ENCODE measurements at places on chromosomes 2 and 18.

GRCh38 chr2:112482309-112483041 is 519 bp downstream of the TTL start:
- DNase-seq: peak; percentile 52

- DNase-seq: no peak
Measured at GRCh38 chr2:190996338-190996946, 17.5 kb downstream of the STAT1 start.

DNA sequence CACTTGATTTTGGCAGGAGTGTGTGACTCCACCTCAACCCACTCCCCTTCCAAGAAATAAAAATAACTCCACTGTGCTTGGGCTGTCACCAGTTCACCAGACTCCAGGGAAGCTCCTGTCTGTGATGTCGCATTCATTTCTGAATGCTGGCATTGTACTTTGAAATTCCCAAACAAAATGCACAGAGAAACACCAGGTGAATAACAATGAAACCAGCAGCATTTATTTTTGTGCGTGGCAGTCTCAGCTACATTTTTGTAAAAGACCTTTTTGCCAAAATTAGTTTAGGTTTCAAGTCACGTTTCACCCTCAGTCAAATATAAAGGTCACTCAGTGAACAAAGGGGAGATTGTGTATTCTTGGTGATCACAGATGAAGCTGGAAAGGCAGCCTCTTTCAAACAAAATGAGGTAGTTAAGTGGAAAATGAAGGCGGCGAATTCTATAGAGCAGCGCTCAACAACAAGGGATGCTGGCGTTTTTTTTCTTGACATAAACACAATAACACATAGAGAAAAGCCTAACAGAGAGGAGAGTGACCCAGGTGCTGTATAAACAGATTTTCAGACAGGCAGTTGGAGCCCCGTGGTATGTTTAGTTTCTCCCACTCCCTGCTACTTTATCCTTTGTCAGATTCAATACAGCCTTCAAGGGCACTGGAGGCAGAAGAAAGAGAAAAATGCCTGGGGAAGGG is 210.3 kb upstream of the GCFC2 start:
- DNase-seq: no peak

DNA sequence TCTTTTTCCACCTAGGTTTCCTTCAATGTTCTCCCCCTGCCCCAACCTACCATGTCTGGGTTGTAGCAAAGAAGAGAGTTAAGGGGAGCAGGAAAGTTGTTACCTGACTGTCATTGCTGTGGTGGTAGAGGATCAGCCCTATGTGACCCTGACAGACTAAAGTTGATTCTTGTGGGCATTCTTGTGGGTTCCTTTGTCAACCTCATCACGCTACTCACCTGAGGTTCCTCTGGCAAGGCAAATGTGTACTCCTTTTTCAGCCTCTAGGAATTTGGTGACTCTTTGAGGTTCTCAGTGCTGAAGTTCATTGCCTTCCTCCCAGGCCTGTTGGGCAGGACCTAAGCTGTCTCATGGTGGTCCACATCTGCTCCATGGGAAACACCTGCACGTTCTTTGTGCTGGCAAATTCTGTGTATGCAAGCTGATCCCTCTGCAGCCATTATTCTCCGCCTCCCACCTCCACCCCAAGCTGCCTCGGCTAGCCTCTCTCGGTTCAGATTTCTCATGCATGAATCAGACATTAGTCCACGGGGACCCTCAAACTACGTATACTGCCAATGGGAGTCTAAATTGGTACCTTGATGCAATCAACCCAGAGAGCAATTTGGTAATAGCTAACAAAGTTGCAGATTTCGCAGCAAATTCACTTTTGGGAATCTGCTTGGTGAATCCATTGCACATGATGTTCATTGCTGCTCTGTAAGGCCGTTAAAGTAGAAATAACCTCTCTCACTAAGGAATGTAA is 1.5 kb upstream of the GMCL1 start:
- no peak for DNase-seq

DNA sequence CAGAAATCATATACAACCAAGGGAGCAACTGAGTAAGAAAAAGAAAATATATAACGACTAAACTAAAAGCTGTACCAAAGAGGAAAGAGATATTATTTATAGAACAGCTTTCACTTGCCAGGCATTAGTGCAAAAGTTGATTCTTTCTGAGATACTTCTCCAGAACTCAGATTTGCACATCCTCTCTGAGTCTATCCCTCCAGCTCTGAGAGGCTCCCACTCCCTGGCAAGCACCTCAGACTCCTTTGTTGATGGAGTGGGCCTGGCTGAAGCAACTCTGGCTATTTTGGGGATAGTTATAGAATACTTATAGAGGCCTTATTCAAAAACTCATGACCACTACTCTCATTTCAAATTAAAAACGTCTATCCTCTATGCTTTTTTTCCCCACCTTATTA is 501.6 kb upstream of the TNP1 start:
- no peak for DNase-seq

DNA sequence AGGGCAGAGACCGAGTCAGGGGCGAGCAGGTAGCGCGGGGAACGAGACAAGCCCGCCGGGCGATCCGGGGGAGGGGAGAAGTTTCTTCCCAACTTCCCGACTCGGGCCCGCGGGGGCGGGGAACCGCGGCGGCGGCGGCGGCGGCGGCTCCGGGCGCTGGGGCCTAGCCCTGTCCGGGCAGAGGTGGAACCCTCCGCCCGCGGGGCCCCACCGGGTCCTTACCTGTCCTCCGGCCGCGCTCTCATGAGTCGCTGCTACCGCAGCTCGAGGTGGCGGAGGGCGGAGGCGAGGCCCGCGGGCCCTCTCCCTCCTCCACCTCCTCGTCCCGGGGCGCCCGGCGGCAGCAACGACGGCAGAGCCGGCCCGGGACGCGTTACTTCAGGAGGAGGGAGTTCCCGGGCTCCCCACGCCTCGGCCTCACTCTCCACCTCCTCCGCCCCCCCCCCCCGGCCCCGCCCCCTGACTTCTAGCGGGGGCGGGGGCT is at the start of gene YES1:
YES1 (minus strand) TSS at position 351 of the 484 bp plus-strand sequence. CDS start 55,415 bp downstream, outside the sequence.
- no peak for DNase-seq

- no peak for DNase-seq
Measured at GRCh38 chr18:73461038-73461779, 593.4 kb upstream of the NETO1 start.

DNA sequence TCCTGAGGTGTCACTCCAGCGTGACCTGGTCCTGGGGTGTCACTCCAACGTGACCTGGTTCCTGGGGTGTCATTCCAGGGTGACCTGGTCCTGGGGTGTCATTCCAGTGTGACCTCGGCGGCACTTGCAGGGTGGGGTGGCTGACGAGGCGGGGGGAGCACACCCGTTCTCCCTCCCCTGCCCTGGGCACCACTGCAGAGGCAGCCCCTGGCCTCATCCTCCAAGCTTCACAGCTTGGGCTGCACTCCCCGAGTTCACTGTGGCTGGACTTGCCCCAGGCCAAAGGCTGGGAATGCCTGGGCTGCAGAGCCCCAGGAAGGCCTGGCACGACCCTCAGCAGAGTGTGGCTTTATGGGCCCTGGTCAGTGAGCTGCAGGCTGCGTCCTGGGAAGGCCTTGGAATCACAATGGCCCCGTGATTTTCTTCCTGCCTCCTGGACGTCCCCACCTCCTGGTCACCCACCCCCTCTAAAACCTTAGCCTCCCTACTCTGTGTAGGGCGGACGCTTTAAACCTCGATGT is 88.3 kb downstream of the NFATC1 start:
- DNase-seq: no peak

DNA sequence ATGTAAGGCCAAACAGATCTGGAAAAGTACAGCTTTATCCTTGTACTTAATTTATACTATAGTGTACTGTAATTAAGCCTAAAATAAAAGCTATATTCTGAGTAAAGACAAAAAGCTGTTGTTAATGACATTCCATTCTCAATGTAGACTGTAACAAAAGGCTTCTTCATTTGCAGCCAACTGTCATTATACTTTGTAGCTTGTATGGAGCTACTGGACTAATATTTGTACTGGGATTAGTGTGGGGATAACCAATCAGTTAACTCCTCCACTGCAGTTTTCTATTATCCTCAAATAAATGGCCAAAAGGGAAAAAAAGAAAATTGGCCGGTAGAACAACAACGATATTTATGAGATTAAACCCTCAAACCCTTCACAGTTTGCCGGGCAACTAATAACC is 66.5 kb downstream of the STK39 start:
- DNase-seq: no peak

DNA sequence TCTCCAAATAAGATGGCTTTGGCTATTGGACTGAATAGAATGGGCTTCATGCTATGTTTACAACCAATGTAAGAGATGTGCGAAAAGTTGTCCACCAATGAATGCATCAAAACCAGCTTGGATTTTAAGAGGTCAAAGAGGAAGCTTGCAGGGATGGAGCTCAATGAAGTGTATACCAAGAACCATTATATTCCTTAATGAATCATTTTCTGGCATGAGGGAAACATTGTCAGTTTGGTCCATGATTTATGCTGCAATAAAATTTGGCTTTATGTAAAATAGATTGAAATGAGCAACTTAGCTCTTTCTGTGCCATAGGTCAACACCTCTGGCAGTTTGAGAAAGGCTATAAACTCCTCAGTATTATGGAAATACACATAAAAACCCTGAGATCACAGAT is 107.3 kb downstream of the SH3BP4 start:
- no peak for DNase-seq

GRCh38 chr18:28999726-29000125 is 822.8 kb upstream of the CDH2 start:
- no peak for DNase-seq

- no peak for DNase-seq
Measured at GRCh38 chr18:3481696-3482210, 31.8 kb downstream of the TGIF1 start.

DNA sequence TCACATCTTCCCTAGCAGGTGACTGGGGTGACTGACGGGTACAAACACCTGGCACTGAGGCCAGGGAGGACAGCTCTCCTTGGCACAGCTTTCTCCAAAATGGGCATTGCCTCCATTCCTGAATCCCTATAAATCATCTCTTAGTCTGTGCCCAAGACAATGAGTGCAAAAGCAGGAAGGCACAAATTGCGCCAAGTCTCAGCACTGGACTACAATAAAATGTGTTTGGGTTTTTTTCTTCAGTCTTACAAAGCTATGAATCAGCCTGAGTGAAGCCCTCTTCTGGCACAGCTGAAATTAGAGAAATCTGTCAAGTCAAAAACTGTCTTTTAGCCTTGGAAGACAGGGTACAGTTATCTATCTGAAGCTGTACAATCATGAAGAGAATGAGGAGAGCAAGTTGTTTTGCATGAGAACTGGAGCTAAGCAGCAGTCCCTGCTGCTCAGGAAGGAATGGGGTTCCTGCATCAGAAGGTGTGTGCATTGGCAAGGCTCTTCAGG is 90.8 kb downstream of the EPB41L3 start:
- no peak for DNase-seq

GRCh38 chr2:160168878-160169277 is 31.2 kb downstream of the ITGB6 start:
- DNase-seq: no peak

- DNase-seq: no peak
Measured at GRCh38 chr2:220114443-220114842, 487.0 kb downstream of the SLC4A3 start.

DNA sequence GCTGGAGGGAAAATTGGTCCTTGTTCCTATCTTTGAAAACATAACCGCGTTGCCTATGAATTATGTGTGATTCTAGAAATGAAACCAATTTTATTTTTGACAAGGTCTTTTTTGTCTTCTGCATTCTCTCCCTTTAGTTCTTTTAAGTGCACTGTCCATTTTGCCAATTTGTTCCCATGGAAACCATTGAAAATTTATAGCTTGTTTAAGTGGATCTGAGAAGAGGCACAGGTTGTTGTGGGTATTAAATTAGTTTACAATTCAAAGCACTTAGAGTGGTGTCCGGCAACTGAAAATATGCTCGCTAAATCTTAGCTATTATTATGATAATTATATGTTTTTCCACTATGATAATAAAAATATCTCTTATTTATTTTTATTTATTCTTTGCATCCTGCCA is 107.5 kb upstream of the FSHR start:
- no peak for DNase-seq

DNA sequence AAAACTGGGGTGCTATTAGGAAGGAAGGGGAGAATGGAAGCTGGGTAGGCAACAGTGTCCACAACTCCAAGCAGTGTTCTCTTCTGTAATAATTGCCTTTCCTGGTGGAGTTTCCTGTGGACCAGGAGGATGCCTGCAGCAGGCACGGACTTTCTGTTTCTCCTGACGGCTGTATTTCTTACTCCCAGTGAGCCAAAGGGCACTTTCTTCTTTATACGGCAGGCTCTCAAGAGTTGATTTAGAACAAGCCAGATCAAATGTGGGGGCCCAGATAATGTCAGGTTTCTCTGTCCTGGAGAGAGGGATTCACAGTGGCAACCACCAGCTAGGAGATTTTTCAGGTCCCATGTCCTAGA is 13.0 kb upstream of the PROC start:
- DNase-seq: no peak

GRCh38 chr2:128217671-128218070 is 101.0 kb downstream of the HS6ST1 start:
- DNase-seq: no peak

DNA sequence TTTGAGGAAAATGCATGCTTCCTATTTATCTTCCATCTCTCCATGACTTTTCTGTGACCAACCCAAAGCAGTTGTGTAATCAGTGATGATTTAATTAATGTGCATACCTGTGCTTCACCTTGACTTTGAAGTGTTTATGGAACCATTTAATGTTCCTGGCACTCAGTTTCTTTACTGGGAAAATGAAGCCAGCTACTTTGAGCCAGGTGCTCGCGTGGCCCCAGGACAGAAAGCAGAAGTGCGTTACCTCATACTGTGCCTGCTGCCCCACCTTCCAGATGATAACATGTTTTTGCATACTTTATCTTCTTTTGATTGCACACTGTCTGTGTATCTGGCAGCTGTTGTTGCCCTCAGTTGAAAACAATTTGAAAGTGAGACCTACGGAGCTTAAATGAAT is 61.3 kb downstream of the PMAIP1 start:
- DNase-seq: no peak
